ENCODE measurements at places on chromosomes 1 and 21.

DNA sequence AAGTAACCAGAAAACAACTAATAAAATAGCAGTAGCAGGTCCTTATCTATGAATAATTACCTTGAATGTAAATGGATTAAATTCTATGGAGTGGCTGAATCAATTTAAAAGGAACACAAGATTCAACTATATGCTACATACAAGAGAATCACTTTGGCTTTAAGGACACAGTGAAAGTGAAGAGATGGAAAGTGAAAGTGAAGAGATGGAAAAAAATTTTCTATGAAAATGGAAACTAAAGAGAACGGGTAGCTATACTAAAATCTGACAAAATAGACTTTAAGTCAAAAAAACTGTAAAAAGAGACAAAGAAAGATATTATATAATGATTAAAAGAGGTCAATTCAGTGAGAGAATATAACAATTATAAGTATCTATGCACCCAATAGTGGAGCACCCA is 54.7 kb downstream of the C1orf185 start:
- DNase-seq = peak; percentile 39

DNA sequence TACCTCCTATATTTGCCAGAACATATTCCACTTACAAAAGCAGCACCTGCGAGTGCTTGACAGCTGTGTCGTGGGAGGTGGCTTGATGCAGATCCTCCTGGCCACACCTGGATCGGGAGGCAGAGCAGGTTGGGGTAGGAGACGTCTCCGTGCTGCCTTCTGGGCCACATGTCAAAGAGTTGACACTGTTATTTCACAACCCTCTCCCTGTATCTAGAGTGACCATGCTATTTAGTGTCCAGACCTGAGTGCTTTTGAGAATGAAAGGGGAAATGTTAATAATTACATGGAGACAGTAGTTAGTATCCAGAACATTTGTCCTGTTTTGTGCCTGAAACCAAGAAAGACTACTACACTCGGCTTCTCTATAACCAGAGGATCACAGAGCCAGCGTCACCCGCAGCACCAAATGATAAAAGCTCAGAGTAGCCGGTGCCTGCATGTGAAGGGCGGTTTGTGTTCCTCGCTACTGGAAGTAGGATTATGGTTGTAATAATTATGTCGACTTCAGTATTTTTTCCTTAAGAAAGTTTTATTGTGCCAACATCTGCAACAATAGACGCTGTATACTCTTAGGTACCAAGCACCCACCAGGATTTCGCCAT is 77.1 kb downstream of the GALNT2 start:
- no peak for DNase-seq

GRCh38 chr21:38140207-38140903 is 116.4 kb upstream of the KCNJ15 start:
- peak; percentile 18 for DNase-seq

DNA sequence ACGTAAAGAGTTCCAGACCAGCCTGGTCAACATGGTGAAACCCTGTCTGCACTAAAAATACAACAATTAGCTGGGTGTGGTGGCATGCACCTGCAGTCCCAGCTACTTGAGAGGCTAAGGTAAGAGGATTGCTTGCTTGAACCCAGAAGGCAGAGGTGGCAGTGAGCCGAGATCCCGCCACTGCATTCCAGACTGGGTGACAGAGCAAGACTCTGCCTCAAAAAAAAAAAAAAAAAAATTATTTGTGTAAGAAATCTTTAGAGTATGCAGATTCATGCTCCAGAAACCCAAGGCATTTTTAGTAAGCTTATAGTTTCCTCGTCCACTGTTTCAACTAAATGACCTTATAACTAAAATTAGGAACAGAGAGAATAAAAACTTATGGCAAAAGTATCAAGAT is 51.3 kb downstream of the ABL2 start:
- DNase-seq = no peak

- peak; percentile 66 for DNase-seq
Observed at GRCh38 chr21:14602382-14602958, 56.4 kb upstream of the SAMSN1 start.

- DNase-seq = no peak
Observed at GRCh38 chr1:107480548-107481415, 339.9 kb downstream of the NTNG1 start.
